ENCODE measurements at places on chromosomes 4 and X.

DNA sequence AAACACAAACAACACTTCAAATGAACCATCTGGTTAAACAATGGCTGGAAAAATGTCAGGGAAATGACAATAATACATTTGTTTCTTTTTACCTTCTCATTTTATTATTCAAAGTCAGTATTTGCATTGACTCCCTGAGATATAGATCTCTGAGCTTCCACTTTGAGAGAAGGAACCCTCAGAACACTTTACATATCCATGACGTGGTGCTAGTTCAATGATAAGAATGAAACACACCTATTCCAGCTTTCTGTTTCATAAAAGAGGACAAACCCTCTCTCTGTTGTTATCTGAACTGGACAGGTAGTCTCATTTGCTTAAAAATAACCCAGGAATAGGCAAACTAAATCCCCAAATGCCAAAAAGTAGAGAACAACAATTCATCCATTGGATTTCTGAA is 65.3 kb upstream of the CCSER1 start:
- no peak for DNase-seq

GRCh38 chr4:95358421-95358820 is 190.4 kb downstream of the UNC5C start:
- DNase-seq: no peak

GRCh38 chr4:123317211-123317610 is 79.4 kb upstream of the SPRY1 start:
- no peak for DNase-seq

GRCh38 chr4:101981756-101982155 is 191.2 kb downstream of the BANK1 start:
- peak; percentile 20 for DNase-seq

DNA sequence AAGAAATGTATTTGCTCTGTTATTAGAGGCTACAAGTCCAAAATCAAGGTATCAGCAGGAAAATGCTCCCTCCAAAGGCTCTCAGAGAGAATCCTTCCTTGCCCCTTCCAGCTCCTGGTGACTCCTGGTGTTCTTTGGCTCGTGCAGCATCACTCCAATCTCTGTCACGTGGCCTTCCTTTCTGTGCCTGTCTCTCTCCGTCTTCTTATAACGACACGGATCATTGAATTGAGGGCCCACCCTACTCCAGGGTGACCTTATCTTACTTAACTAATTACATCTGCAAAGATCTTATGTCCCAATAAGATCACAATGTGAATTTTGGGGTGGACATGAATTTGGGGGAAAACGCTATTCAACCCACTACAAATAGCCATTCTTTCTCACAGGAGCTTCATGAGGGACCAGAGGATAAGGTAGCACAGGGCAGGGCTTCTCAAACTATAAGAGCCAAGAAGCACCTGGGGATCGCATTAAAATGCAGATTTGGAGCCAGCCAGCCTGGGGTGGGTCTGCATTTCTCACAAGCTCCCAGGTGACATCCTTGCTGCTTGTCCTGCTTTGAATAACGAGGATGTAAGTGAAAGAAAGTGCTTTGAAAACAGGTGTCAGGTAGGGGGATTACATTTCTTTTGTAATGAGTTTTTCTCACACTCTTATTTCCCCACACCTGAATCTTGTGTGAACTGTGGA is 41.9 kb upstream of the APLN start:
- no peak for DNase-seq
